Naive B cell (primary cell): ENCODE measurements at places on chromosomes 4 and X.

GRCh38 chr4:176435901-176436292 lies 116.1 kb downstream of the SPCS3 start:
- no peak for DNase-seq

GRCh38 chr4:150722908-150723362 lies 141.0 kb downstream of the MAB21L2 start:
- no peak for DNase-seq

DNA sequence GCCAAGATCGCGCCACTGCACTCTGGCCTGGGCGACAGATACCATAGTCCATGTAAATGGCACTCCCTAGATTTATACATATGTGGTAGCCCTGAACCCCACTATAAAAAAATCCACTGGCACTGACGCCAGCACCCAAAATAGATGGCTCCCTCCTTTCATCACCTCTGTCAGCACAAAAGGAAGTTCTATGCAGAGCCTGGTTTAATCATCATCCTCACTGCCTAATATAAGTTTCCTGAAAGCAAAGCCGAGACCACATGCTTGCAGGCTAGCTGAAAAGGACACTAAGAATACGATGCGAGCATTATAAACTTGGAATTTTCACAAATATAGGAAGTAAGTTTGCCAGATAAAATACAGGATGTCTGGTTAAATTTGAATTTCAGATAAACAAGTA lies 27.5 kb upstream of the DOCK11 start:
- no peak for DNase-seq

DNA sequence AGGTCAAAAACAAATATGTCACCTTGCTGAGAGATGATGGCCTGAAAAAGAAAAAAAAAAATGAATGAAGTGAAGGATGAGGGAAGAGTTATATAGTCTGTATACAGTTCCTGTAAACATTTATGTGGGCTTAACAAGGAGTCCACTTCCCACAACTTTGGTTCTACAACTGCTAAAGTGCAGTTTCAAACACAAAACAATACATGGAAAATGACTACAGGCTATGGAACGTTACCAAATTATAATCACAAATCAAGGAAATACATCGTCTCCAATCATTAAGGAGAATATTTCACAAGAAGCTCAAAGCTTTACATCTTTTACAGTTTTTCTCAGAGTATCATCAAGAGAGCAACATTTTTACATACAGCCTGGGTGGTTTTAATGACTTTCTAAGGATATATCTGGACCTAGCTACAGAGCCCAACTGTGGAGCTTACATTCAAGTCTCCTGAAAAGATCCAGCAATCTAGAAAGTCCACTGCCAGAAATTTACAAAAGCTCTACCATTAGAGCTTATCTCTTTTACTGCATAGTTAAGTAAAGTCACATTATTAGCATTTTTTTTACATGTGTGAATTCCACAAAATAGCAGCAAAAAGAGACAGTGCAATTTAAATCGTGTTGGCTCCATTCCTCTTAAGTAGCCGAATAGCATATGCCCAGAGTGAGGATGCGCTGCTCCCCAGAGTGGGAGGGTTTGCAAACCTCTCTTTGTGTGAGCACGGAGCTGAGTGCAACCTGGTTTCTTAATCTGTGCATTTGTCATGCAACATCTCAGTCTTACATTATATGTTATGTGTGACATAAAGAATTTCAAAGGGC lies 128.3 kb downstream of the MANBA start:
- no peak for DNase-seq

DNA sequence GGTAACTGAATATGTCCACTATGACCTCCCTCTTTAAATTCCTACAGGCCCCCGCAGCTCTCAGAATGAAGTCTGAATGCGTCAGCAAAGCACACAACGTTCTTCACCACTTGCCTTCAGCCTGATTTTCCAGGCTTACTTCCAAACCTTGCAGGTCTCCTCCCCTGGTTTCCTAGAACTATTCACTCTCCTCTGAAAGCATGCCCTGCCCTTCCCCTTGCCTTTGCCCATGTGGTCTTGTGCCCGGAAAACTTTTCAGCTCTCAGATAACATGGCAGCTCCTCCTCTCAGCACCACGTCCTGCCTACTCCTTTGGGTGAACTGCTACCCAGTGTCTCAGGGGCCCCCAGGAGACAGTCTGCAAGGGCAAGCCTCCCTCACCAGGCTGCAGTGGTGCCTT lies 268.5 kb upstream of the LDB2 start:
- DNase-seq = no peak

GRCh38 chr4:129950217-129950616 lies 854.3 kb downstream of the C4orf33 start:
- no peak for DNase-seq

GRCh38 chr4:105990933-105991332 lies 95.7 kb downstream of the NPNT start:
- DNase-seq = no peak

DNA sequence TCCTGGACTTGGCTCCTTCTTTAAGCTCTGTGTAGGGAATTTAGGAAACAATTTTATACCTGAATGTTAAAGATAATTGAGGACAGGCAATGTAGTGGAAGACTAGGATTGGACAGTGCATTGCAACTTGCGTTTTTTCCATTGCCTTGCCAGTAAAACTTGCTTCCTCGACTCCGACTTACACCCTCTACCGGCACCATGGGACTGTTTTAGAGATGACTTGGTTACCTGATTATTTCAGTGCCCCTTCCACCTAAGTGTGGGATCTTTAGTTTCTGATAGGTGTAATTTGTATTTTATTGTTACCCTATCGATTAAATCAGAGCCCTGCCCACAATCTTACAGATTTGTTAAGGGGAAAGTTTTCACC lies 1.2 kb downstream of the PRPS1 start:
- DNase-seq = no peak

DNA sequence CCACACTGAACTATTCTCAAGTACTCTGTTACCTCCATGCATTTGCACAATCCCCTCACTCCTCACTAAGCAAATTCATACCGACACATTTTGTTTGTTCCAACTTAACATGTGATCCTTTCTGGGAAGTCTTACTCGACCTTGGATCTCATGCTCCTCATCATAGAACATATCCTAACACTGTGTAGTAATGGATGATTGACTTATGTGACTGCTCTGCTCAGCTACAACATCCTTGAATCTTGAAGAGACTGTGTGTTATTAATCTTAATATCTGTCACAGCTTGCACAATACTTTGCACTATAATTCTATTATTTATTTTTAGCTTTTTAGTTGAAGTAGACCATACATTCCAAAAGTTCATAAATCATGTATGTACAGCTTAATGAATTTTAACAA lies 23.9 kb upstream of the TRPC3 start:
- DNase-seq = no peak

GRCh38 chr4:98653890-98654867 lies 4.2 kb downstream of the TSPAN5 start:
- DNase-seq = no peak

DNA sequence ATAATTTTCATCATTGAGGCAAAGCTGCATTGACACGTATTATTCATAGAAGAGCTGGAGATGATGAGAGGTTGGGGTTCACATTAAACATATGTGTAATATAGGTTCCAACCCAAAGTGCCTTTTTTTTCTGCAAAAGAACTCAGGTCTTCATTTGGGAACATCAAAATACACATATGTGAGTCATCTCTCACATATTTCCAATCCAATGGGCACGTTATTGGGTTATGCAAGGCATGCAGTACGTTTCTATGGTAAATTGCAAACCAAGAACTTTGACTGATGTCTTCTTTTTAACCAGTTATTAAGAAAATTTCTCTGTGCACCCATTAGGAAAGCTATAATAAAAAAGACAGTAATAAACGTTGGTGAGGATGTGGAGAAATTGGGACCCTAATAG lies 150.3 kb upstream of the FAM9B start:
- DNase-seq = no peak

DNA sequence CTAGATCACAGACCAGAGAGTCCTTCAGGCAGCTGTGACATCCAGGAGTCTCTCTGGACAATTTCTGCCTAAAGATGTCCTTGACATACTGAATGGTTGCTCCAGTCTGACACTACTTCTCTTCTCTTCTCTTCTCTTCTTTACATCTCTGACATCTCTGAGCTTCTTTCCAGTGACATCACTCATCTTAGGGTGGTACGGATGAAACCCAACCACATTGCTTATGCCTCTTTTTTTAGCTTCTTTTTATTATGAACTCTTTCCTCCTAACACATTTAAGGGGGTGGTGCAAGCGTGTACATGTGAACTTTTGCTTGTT lies 39.4 kb upstream of the IRF2 start:
- DNase-seq = no peak

GRCh38 chr4:87843936-87844335 lies 11.2 kb downstream of the MEPE start:
- no peak for DNase-seq
